Hair follicular keratinocyte (primary cell): ENCODE measurements at places on chromosomes 6 and 20. TPM values are rescaled to one million over a fixed set of nuclear protein-coding genes. Genes with fewer than 3 reads are reported as not detected.

The FAM209A gene
- total RNA-seq: not detected in 2 replicates

The FOXA2 gene
- total RNA-seq: 6.2 and 6.7 TPM in 2 replicates

The CPNE5 gene
- total RNA-seq: 0.08 TPM in 1 of 2 replicates, not detected in the other

The TEAD3 gene
- 11.7 and 14.5 TPM in 2 replicates for total RNA-seq

The TREML2 gene
- total RNA-seq: 0.08 and 0.23 TPM in 2 replicates

The FAM83C gene
- total RNA-seq: 0.62 and 1.0 TPM in 2 replicates

The GPRC6A gene
- total RNA-seq: not detected in 2 replicates

The CDSN gene
- total RNA-seq: 1.7 and 1.8 TPM in 2 replicates

The MYLK2 gene
- total RNA-seq: not detected in 2 replicates

The PI16 gene
- not detected in 2 replicates for total RNA-seq

The BCL2L1 gene
- 118 and 185 TPM in 2 replicates for total RNA-seq

The TRERF1 gene
- 3.5 and 4.1 TPM in 2 replicates for total RNA-seq

The LINC00237 gene
- total RNA-seq: not detected in 2 replicates

The SLC22A23 gene
- 8.6 and 12.7 TPM in 2 replicates for total RNA-seq

The OR12D3 gene
- not detected in 2 replicates for total RNA-seq

The PAQR8 gene
- 3.5 and 3.6 TPM in 2 replicates for total RNA-seq

The GNMT gene
- not detected in 2 replicates for total RNA-seq

The UQCC2 gene
- total RNA-seq: 42.2 and 60.3 TPM in 2 replicates

The LST1 gene
- total RNA-seq: not detected in 2 replicates

The LHFPL5 gene
- total RNA-seq: not detected in 2 replicates

The FAM162B gene
- total RNA-seq: 0.08 TPM in 1 of 2 replicates, not detected in the other

The DEFB116 gene
- total RNA-seq: not detected in 2 replicates

The CLPSL2 gene
- not detected in 2 replicates for total RNA-seq

The DEFB132 gene
- not detected in 2 replicates for total RNA-seq

The ABT1 gene
- total RNA-seq: 15.8 and 20.6 TPM in 2 replicates

The IRAK1BP1 gene
- total RNA-seq: 2.4 and 2.7 TPM in 2 replicates

The AKAP12 gene
- 3.2 and 10.9 TPM in 2 replicates for total RNA-seq

The PEX3 gene
- total RNA-seq: 14.0 and 22.6 TPM in 2 replicates

The GPLD1 gene
- 0.31 TPM in 1 of 2 replicates, not detected in the other for total RNA-seq

The PARD6B gene
- 1.2 and 1.6 TPM in 2 replicates for total RNA-seq

The C6orf132 gene
- 16.9 and 17.4 TPM in 2 replicates for total RNA-seq

The BHLHE23 gene
- not detected in 2 replicates for total RNA-seq
